ENCODE measurements at places on chromosomes 13 and 19.

- DNase-seq: no peak
Observed at GRCh38 chr13:76703621-76704288, 182.4 kb downstream of the KCTD12 start.

DNA sequence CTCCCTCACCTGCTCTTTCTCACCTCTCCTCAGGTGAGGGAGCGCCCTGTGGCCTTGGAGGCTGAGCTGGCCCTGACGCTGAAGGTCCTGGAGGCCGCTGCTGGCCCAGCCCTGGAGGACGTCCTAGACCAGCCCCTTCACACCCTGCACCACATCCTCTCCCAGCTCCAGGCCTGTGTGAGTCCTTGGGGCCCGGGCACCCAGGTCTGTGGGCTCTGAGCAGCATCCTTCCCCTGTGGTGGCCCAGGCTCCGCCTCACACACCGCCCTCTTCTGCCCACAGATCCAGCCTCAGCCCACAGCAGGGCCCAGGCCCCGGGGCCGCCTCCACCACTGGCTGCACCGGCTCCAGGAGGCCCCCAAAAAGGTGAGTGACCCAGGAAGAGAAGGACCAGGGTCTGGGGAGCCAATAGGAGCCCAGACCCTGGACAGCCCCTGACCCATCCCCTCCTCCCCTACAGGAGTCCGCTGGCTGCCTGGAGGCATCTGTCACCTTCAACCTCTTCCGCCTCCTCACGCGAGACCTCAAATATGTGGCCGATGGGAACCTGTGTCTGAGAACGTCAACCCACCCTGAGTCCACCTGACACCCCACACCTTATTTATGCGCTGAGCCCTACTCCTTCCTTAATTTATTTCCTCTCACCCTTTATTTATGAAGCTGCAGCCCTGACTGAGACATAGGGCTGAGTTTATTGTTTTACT, 1.9 kb downstream of the IFNL1 start:
- no peak for DNase-seq

DNA sequence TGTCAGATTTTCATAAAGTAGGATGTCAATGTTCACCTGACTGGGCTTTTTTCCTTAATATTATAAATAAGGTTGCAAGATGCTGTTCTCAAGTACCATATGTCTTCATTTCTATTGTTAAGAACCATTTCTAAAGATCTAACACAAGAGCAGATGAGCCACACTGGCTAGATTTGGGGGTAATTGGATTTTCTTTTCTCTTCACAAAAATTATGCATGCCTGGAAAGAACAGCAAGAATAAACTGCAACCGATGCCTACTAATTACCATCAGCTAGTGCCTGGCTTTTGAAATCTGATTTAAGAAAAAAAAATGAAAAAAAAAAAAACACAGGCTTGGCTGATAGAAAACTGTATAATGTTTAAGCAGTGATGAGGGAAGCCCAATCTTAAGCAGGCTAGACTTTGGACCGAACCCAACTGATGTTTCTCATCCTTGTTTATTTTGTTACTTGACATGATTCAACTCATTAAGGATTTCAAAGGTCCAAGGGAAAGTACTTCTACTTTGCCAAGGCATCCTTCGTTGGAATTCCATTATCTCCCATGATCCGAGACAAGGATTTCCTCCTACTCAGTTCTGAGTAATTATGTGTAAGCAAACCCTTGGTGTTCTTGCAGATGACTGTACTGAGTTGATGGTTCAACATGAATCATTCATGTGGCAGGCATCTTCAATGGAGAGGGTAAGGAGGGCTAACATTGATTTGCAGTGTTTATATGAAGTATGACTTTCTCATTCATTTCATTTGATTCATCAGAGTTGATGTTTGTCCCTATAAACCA, 300.5 kb downstream of the SPRY2 start:
- no peak for DNase-seq

- DNase-seq: no peak
Observed at GRCh38 chr13:100611678-100612492, 23.3 kb upstream of the GGACT start.

- no peak for DNase-seq
Observed at GRCh38 chr19:43739439-43740235, 15.1 kb downstream of the SMG9 start.

DNA sequence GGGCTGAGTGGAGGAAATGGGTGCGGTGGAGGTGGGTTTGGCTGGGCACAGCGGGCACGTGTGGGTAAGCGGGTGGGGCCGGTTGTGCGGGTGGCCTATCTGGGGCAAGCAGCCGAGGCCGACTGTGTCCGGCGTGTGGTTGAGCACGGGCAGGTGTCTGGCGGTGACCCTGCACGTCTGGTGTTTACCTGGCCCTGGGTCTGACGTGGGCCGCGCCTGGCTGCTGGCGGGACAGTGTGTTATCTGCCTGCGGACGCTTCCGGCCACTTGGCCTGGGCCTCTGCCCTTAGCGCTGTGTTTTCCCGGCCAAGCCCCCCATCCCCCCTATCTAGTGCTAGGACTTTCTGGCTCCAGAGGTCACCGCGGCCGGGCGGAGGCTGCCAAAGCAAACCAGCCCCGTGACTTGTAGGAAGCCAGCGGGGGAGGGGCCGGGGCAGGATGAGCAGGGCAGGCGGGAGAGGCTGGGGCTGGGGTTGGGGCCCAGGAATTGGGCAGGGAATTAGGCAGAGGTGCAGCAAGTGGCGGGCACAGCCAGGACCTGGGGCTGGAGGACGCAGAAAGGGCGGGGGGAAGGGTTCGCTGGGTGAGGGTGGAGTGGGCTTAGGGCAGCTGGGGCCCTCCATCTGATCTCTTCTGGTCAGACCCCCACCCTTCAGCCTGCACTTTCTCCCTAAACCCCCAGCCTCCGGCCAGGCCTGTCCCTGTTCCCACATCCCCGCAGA, 534 bp upstream of the HPN start:
- DNase-seq: no peak

- no peak for DNase-seq
Observed at GRCh38 chr19:41435936-41436673, 3.6 kb downstream of the DMAC2 start.

DNA sequence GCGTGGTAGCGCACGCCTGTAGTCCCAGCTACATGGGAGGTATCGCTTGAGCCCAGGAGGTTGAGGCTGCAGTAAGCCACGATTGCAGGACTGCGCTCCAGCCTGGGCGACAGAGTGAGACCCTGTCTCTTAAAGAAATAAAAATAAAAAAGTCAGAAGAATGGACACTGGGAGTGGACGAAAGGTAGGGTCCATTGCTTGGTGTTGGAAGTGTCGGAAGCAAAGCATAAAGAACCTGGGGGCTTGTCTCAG, 392 bp upstream of the ARHGAP33 start:
- no peak for DNase-seq

DNA sequence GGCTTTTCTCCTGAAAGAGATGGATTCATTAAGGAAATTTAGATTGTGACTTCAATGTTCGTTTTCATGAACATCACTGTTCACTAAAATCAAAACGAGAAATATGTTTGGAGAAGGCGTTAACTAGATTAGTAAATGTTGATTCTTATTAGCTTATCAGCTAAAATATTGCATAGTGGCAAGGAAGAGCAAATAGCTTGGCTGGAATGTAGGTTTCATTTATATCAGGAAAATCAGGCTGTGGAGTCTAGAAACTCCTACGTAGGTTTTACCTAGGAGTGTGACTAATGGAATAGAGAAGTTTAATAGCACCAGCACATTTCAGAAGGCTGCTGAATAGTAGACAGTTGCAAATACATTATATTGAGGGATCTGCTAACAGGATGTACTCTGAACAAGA, 344.9 kb downstream of the LIG4 start:
- no peak for DNase-seq

DNA sequence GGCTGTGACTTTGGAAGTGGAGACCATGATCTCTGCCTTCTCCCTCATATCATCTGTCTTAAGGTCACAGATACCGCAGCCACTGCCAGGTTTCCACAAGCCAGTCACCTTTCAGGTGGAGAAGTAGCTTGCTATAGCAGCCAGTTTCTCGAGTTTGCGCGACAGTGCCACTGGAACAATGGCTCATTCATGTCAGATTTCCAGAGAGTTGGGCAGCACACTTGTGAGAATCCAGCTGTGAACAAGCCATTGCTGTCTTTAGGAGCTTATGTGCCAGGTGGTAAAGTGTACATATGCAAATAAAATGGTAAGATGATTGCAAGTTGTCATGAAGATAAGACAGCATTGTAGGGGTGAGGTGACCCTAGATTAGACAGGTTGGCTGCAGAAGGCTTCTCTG, 22.3 kb downstream of the GARRE1 start:
- DNase-seq: no peak

- no peak for DNase-seq
Observed at GRCh38 chr13:57946361-57946760, 314.8 kb downstream of the PCDH17 start.

- no peak for DNase-seq
Observed at GRCh38 chr19:55670280-55671053, 4.6 kb upstream of the EPN1 start.
